Vagina (tissue), 2 donors: ENCODE measurements at places on chromosomes 3 and 15. TPM values are rescaled to one million over a fixed set of nuclear protein-coding genes. Genes with fewer than 3 reads are reported as not detected.

The TRIM42 gene
- not detected for total RNA-seq

DNA sequence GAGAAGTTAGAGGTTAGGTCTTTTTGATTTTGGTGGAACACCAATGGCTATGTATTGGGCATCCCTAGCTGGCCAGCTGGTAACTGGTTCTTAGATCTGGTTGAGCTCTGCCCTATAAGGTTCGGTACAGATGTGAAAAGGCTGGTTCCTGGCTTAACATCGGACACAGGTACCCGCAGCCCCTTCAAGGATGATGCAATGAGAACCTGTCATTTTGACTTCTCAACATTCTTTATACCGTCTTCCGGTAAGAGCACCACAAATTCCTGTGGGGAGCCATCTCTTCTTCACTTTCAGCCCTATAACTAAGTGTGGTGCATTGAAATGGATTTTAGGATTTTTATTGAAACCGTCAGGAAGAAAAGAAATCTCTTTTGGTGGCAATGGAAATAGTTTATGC, 222.8 kb downstream of the ADAMTS9 start:
- no peak overlapping the region for H3K4me3 ChIP-seq
- no peaks in the 10 kb centered on the region for H3K36me3 ChIP-seq
- H3K27me3 ChIP-seq = no peaks in the 10 kb centered on the region
- no peak overlapping the region for H3K27ac ChIP-seq

The NOX5 gene
- 0.74 TPM for total RNA-seq

DNA sequence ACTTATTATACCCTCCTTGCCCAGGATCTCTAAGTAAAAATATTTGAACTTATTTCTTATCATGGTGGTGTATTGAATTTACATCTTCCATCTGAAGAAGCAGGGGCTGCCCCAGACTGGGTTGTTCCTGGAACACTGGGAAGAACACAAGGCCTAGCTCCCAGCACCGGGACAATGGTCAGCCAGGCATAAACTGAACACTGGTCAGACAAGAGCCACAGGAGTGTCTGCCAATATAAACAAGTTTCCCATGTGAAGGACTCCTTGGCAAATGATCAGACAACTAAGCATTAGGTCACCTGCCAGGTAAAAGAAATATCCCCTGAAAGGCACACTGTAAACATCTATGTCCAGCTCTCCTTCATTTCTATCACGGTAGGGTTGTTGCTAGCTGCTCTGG, 172.4 kb downstream of the ATP8B4 start:
- H3K36me3 ChIP-seq = no peaks in the 10 kb centered on the region
- no peak overlapping the region for H3K27ac ChIP-seq
- no peak overlapping the region for H3K4me3 ChIP-seq
- H3K27me3 ChIP-seq = no peaks in the 10 kb centered on the region

The PAQR9 gene
- not detected for total RNA-seq
